ENCODE measurements at places on chromosomes 4 and X.

DNA sequence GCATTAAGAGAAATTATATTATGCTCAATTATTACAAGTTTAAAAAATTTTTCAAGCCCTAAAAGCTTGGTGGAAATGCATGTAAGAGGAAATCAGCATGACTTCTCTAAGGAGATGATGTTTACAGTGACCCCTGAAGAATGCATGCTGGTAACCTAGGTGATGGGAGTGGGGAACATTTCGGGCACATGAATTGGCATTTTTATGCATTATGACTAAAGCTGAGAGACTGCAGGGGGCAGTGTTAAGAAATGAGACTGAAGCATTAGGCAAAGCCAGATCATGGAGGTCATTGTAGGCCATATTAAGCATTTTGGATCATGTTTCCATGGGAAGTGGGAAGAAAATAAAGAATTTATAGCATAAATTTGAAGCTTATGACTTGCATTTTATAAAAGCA is 421.3 kb downstream of the FAT4 start:
- DNase-seq: no peak

DNA sequence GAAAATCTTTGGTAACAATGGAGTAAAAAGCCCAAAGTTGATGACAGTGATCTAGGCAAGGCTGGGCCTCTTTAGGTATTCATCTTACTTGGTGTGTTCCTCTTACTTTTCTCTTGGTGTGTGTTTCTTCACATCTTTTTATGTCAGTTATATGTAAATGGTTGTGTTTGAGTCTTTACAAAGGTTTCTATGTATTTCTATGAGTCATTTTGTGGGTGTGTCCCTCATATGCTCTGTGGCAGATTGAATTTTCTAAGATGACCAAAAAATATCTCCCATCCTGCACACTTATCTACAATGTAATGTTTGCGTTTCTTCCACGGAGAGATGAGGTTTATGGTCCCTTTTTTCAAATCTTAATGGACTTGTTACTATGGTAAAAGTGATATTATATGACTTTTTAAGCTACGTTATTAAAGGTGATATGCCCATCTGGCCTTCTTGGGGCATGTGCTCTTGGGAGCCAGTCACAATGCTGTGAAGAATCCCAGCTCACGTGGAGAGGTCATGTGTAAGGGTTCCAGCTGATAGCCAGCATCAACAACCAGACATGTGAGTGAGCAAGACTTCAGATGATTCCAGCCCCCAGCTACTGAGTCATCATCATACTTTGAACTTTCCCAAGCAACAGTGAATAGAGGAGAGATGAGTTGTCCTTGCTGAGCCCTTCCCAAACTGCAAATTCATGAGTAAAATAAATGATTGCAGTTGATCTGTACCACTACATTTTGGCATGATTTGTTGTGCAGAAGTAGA is 126.9 kb downstream of the CBLL2 start:
- DNase-seq: no peak

DNA sequence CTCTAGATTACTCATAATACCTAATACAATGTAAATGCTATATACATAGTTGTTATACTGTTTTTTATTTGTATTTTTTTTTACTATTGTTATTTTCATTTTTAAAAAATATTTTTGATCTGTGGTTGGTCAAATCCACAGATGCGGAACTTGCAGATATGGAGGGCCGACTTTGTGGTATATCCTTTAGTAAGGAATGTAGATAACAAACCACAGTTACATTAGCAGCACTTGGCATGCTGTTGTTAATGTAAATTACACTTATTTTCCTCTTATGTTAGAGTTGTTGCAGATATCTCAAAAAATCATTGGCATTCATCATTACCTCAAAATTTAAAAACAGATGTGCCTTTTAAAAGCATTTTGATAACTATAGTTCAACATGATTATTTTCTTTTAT is 151.0 kb downstream of the TMEM164 start:
- DNase-seq: no peak

- peak; percentile 77 for DNase-seq
Measured at GRCh38 chr4:13766761-13767540, 139.4 kb upstream of the BOD1L1 start.

GRCh38 chr4:112210777-112211176 is 20.8 kb upstream of the AP1AR start:
- no peak for DNase-seq

GRCh38 chr4:107349732-107350131 is 313.6 kb upstream of the DKK2 start:
- no peak for DNase-seq

DNA sequence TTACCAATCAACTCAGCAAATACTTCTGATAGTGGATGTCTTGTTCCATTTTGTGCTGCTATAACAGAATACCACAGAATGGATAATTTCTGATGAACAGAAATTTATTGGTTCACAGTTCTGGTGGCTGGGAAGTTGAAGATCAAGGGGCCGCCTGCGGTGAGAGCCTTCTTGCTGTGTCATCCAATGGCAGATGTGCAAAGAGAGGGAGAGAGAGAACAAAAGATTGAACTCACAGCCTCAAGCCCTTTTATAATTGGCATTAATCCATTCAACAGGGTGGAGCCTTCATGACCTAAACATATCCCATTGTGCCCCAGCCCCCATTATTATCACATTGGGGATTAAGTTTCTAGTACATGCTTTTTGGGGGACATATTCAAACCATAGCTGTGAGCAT is 86.1 kb downstream of the ADGRG4 start:
- no peak for DNase-seq

- DNase-seq: no peak
Measured at GRCh38 chr4:80011636-80012236, 61.3 kb downstream of the ANTXR2 start.

DNA sequence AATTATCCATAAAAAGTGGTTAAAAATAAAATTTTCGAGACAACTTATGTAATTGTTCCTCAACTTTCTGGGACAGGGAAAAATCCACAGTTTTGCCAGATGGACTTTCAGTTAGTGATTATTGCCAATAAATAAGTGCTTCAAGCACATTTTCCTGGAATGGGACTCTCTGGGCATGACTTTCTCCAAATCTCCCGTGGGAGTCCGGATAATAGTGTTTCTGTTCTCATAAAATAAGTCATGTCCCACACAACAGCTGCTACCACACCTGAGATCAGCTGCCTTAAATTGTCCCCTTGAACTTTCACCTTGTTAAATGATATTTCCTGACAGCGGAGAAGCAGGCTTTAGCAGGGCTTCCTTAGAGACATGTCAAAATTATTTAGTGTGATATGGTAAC is 133.4 kb upstream of the NAP1L5 start:
- DNase-seq: no peak

GRCh38 chr4:125958519-125958918 is 643.8 kb downstream of the FAT4 start:
- no peak for DNase-seq
